NCI-H345 (cell line): ENCODE measurements at places on chromosomes 2 and 18.

DNA sequence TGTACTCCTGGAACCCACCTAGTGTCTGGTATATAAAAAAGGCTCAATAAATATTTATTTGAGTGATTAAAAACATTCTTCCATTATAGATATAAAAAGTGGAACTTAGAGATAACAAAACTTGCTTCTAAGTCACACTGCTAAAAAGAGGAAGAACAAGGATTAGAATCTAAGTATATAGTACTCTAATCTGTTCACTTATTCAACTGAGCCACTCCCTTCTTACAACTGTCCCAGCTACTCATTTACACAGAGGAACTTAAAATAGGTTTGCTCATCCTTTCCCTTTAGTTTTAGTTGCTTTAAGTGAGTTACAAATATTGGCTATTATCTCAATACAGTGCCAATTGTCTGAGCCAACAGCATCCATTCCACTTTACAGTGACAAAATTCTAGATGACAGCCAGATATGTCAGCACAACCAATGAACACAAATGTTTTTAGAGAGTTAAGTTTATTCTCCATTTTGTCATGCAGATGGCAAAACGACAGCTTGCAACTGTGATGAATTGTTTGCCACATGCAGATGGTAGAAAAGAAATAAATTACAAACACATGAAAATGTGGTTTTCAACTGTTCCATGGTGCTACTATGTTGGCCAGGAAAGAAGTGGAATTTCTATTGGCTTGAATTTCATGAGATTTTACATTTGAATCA is 280.7 kb upstream of the ZC3H15 start:
- no peak for DNase-seq

DNA sequence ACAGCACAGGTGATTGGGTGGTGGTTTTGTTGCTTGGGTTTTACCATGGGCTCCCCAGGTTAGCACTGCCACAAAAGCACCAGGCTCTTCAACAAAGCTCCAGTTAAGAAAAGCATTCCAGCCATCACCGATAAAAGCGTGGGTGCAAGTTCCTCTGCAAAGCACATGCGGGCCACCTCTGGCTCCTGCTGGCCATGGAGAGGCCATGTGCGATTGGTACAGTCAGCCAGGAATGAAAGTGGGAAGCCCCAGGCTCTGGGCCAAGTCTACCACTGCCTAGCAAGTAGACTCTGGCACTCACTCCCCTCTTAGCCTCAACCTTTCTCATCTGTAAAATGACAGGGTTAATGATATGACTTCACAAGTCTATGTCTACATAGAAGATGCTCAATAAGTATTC is 36.0 kb downstream of the BCL11A start:
- no peak for DNase-seq

DNA sequence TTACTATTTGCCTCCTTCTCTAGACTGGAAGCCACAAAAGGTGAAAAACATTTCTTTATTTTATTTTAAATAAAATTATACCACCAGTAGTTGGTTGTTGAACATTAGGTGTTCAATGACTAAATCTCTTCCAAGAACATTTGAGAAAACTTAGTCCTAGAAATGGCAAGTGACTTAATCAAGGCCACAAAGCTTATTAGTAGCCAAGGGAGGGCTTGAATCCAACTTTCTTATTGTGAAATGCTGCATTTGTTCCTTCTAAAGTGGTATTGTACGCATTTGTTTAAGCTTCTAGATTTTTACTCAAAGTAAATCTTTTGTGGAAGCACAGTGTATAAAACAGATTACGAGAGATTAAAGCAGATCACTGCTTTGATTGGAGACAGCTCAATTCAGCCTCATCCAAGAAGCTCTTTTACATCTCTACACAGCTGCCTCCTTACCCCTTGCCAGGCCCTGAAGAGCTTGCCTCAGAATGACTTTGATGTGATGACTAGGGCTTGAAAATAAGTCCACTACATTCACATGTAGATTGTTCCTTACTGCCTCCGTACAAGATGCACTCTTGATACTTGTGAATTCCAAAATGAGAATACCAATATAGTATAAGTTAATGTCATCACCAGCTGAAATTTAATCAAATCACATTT is 244.8 kb downstream of the XIRP2 start:
- no peak for DNase-seq

- DNase-seq: no peak
These were observed 191.1 kb downstream of the STK39 start for GRCh38 chr2:168056242-168056787.

DNA sequence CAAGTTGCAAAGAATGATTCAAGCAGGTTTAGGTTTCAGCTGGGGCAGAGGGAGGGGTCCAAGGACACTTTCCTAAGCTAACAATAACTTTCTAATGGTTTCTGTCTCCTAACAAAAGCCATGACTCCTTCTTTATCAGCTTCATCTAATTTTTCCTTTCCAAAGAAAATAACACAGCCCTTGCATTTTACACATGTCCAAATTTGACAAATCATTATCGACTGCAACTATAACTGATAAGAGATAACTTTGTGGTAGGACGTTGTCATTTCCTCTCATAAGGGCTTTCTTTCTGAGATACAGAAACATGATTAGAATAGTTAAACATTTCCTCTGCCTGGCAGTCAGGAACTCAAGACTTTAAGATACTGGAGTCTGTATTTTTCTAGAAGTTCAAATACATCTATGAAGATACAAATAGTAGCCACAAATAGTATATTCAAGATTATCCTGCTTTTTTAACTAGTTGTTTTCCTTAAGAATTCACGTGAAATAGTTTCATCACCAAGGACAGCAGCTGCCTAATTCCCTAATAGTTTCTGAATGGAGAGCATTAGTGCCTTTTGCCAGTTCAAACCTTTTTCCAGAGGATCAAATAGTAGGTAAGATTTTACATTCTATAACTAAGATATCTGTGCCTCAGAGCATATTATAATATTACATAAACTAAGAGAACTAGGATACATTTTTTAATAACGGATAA is 263.2 kb downstream of the EXOC6B start:
- DNase-seq: no peak

DNA sequence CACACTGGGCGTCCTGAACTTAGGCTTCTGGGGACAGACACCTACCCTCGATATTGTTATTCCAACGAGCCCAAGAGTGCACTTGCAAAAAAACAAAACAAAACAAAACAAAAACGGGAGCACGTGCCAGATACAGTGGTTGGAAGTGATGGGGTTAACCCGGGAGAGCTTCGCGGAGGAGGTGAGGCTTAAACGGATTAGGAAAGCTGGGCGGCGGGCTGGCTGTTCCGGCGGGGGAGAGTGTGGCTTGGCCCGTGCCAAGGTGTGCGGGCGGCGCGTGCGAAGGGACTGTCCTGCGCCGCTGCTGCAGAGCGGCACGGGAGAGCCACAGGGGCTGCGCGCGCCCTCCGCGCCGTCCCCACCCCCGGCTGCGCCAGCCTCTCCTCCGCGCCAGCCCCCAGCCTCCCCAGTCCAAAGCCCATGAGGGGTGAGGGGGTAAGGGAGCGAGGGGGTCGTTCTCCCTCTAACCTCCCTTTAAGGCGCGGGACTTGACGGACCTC is 1.5 kb upstream of the SLC30A3 start:
- DNase-seq: peak; percentile 40

DNA sequence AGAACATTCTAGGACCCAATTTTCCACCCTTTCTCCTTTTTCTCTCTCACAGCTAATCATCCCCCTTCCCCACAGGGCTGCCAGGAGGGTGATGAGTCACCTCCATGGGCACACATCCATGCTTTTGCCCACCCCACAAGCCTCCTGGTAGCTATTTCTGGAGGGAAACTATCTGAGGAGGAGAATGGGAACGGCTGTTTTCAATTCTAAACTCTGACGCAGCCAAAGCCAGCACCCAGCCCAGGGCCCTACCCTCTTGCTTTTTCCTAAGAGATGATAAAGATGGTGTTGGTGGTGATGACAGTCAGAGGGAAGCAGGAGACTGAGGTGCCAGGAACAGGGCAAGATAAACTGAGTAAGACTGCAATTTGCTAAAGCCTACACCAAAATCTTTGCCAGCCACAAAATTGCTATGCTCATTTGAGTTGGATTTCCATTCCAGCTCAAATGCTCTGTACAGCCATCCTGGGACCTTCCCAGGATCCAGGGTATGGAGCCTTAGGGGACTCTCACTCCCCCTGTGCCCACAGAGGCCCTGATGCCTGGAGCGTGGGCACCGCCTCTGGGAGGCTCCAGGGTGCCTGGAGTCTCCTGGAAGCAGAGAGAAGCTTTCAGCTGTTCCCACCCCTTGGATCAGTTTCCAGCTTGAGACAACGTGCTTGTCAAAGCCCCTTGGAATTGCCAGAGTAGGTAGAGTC is 62.0 kb upstream of the FZD7 start:
- DNase-seq: no peak
